ENCODE measurements at places on chromosomes 3 and 15. TPM values are rescaled to one million over a fixed set of nuclear protein-coding genes. Genes with fewer than 3 reads are reported as not detected.

STRIT1 gene
- not detected for total RNA-seq

IGSF10 gene
- 0.31 TPM for total RNA-seq

KBTBD13 gene
- not detected for total RNA-seq

ZPLD1 gene
- not detected for total RNA-seq

NMB gene
- total RNA-seq = 1.9 TPM

CHMP2B gene
- 36.7 TPM for total RNA-seq

NR1I2 gene
- total RNA-seq = 0.16 TPM

EOMES gene
- total RNA-seq = 14.5 TPM

BCL2A1 gene
- total RNA-seq = 0.94 TPM

SLMAP gene
- 64.4 TPM for total RNA-seq

CSPG4 gene
- 5.5 TPM for total RNA-seq

SLC9A9 gene
- total RNA-seq = 7.3 TPM

All from occipital lobe (tissue), 3 donors.